Activated CD8-positive, alpha-beta T cell treated with anti-CD3 and anti-CD28 coated beads for 36 hours (primary cell): ENCODE measurements at places on chromosomes 5 and 9. TPM values are rescaled to one million over a fixed set of nuclear protein-coding genes. Genes with fewer than 3 reads are reported as not detected.
A peak's percentile ranks its signal among the peaks of the same experiment; 100 is the strongest.

PCDHGB1 gene
- total RNA-seq = not detected

DNA sequence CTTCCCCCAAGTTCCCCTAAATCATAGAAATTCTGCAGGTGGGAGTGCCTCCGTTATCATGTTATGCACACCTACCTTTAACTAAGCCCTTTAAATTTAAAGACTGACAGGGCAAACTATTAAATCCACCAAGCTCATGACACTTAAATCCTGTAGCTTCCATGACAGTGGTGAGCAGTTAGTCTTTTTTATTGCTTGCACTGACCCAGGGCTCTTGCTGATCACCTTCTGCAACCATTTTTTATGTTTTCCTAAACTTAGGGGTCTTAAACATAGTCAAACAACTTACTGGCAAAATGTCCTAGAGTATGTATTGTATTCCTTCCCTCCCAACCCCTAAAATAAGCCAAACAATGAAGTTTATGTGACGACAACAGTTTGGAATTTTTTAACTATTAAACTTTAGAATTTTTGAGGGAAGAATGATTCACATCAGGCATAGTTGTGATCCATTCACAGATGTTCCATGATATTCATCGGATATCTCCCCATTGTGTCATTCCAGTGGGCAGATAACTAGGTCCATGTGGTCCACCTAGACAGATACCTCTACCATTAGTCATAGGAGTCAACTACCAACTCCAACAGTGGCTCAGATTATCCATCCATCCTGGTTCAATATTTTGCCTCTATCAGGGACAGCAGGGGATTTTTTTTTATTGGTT, 283.1 kb downstream of the ADAMTS6 start:
- DNase-seq = no peak

DNA sequence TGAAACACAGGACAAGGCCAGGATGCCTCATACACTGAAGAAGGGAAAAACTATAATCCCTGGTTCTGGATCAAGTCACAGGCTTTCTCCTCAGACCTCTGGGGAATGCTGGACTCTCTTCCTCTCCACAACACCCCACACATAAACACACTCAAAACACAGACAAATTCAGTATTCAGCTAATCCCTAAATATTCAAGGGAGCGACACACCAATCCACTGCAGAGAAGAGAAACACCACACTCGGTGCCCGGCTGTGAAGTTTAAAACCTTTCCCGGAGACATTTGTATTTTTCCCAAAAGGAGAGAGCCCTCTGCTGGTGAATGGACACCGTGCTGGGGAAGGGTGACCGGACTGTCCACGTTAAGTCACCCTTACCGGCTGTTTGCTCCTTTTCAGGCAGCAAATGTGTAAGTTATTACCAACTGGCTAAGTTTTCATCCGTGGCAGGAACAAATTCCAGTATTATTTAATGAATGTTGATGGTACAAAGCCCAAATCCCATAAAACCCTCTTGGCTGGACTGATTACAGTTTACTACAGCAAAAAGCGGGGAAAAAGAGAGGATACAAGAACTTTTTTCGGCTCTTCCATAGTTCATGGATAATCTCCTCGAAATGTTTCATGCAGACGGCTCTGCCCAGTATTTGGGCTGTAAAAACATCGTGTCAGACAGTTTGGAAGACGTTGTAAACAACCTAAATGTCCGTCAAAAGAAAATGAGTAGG, 130.9 kb upstream of the SLC30A5 start:
- peak; percentile 29 for DNase-seq

DNA sequence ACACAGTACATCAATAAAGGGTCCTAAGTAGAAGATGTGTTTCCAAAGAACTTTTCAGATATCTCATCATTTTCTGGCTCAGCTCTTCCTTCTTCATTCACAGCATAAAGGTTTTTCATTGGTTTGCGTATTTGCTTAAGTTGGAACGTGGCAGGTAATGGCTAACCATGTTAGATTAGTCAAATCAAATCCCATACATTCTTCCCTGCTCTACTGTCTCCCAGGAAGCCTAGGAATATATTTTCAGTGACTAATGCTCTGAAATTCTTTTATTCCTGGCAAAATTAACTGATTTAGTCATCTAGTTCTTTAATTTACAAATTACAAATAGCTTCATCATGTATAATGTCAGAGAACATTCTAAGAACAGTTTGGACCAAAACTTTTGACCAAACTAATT, 99.6 kb upstream of the TMEM161B start:
- DNase-seq = no peak

- DNase-seq = no peak
Observed at GRCh38 chr9:109477258-109478050, 20.7 kb downstream of the PTPN3 start.

DNA sequence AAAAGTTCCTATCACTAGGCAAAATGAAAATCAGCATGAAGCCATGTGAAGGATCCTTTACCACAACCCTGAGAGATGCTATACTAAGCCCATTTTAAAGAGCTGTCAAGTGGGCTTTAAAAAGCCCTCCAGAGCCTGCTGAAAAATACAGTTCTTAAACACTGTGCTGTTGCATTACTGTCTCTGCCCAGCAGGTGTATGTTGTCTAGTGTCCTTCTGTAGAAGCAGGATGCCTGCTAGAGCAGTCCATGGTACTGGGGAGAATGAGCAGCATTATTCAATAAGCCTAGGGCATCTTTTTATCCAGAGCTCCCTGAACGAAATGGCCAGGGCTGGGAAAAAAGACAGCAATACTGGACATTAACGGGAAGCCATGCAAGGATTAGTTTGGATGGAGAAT, 126.2 kb upstream of the PLCXD3 start:
- no peak for DNase-seq

- no peak for DNase-seq
Observed at GRCh38 chr9:38017149-38017884, 51.7 kb downstream of the SHB start.

DNA sequence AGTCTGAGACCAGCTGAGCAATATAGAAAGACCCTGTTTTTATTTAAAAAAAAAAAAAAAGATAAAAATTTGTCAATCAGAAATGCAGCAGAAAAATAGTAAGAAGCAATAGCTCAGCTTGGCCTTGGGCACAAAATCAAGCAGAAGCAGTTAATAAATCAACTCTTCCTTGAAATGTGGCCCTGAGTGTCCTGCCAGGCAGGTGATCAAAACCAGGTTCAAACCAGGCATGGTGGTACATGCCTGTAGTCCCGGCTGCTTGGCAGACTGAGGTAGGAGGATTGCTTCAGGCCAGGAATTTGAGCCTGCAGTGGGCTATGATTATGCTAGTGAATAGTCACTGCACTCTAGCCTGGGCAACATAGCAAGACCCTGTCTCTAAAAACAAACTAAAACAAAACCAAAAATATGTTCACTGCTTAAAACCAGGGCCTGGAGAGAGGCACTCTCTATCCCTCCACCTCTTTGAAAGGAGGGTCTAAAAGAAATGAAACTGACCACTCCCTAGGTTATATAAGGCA, 27.9 kb upstream of the KLF9 start:
- no peak for DNase-seq

DNA sequence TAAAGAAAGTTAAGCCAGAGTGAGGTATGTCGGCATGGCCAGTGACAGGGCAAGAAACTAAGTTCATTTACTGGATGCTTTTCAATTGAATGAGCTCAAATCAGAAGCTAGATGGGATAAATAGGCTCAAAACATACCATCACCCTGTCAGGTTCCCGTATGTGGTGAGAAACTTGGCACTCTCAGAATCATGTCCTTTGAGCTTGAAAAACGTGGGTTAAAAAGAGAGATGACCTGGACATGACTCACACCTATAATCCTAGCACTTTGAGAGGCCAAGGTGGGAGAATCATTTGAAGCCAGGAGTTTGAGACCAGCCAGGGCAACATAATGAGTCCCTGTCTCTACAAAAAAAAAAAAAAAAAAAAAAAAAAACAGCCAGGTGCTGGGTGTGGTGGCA, 121.7 kb upstream of the RGMB start:
- DNase-seq = no peak

DNA sequence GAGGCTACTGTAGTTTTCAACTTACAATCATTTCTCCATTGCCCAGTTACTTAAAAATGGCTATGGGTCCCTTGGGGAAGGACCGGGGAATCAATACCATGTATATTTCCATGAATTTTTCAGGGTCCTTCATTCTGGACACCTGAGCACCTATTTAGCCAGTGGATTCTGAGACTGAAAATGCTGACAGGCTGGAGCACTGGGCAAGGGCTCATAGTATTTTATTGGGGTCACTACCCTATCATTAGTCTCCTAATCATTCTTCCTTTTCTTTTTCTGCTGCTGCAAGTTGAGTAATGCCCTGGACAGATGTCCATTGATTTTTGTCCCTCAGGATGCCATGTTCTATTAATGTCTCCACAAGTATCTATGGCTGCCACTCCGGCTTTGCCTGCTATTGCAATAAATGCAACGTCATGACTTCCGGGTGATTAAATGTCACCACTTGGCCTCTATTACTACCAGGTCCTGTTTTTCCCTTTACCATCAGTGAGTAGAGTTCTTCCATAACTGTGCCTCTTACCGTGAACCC, 279.3 kb upstream of the FBXL7 start:
- DNase-seq = no peak

GRCh38 chr5:61098251-61098995, 63.8 kb downstream of the SMIM15 start:
- DNase-seq = no peak

DNA sequence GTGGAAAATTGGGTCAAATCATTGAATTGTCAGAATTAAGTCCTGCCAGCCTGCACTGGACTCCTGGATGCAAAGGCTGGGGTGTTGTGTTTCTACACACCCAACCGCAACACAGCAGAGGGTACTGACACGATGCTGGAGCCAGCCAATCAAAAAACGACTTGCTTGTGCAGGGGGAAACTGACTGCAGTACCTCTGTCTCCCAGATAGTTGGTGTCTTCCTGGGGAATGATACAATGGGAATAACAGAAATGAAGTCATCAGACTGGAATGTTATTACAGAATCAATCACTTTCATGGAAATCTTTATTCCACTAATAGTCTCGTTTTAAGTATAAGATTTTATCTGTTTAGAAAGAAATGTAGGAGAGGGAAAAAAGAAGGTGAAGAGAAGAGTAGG, 330.3 kb downstream of the MLLT3 start:
- no peak for DNase-seq

DNA sequence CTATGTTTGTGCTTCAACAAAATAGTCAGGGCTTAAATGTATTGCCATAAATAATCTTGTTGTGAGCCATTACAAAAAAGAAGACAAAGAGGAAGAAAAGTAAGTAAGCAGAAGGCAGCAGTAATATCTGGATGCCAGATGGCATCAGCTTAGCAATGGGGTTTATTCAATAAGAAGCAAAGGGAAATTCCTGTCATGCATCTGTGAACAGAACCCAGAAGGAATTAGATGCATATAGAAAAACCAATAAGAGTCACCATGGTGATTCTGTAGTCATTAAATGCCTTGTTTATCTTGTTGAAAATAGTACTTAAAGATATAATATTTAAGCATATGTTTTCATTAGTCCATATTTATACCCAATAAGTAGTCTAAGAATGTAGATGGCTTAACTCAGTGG, 216.0 kb downstream of the ADAMTSL1 start:
- no peak for DNase-seq

TPPP gene
- 0.18 TPM for total RNA-seq

- no peak for DNase-seq
Observed at GRCh38 chr9:85716031-85716877, 25.5 kb downstream of the AGTPBP1 start.

UAP1L1 gene
- total RNA-seq = 50.1 TPM

- peak; percentile 43 for DNase-seq
Observed at GRCh38 chr9:136512651-136513071, 29.8 kb upstream of the SEC16A start.

- no peak for DNase-seq
Observed at GRCh38 chr5:169142264-169142970, 158.5 kb downstream of the SLIT3 start.

DNA sequence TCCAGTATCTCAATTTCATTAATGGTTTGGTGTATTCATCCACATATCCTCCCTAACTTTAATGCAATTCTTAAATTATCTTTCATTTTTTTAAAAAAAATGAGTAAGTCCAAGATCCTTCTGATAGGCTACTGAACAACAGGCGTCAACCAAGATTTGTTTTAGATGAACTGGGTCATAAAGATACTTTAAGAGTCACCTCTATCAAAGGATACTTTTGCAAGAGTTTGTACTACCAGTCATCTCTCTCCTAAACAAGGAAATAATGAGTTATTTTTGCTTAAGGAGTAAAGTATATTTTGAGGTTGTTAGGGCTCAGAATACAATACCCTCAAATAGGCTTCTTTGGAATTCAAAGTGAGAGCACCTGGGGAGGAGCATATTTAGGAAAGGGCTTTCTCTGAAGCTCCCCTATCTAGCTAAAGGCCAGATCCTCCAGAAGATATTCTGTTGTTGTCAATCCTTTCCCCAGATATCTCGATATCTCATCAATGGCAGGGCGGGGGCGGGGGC, 25.8 kb downstream of the HAVCR1 start:
- no peak for DNase-seq

POU5F2 gene
- total RNA-seq = 0.45 TPM

GRCh38 chr5:108786806-108787483, 39.2 kb downstream of the FER start:
- no peak for DNase-seq

PCDH12 gene
- total RNA-seq = 0.31 TPM

PRRT1B gene
- total RNA-seq = not detected

- no peak for DNase-seq
Observed at GRCh38 chr9:37236822-37237221, 116.4 kb downstream of the ZCCHC7 start.

ZNF366 gene
- not detected for total RNA-seq
